ENCODE measurements at places on chromosomes 7 and 10. TPM values are rescaled to one million over a fixed set of nuclear protein-coding genes. Genes with fewer than 3 reads are reported as not detected.

Gene TBX20
- total RNA-seq: 0.36 TPM

Gene OR6V1
- not detected for total RNA-seq

Gene TMED4
- total RNA-seq: 79.4 TPM

DNA sequence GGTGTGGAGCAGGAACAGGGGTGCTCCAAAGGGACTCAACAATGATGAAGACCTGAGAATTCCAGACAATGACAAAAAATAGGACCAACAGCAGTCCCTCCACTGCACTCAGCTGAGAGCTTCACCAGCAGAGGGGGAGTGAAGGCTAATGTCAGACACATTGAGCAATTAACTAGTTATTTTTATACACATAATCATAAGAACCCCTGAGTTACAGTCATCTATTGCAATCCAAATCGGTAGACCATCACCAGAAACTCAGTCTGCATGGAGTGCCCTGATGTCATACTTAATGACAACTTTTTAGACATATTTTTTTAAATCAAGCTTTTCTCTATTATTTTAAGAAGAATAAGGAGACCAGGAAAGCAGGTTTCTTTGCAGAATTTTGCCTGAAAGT, 30.6 kb upstream of the IKZF1 start:
- DNase-seq: no peak

DNA sequence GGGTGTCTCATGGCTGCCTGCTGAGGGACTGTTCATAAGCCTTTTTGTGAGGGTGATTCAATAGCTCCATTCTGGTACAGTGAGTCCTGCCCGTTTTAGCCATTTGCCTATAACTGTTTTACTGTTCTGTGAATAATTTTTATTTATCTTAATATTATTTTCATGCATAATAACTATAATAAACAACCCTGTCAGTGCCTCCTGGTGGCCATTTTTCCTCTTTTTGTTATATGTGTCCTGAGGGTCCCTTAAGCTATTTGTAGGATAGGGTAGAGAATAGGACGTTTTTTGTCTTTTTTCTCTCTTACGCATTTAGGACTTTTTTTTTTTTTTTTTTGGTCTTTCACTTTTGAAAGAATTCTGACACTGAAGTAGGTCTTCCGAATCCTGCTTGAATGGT, 2.9 kb downstream of the C1QL3 start:
- DNase-seq: no peak

DNA sequence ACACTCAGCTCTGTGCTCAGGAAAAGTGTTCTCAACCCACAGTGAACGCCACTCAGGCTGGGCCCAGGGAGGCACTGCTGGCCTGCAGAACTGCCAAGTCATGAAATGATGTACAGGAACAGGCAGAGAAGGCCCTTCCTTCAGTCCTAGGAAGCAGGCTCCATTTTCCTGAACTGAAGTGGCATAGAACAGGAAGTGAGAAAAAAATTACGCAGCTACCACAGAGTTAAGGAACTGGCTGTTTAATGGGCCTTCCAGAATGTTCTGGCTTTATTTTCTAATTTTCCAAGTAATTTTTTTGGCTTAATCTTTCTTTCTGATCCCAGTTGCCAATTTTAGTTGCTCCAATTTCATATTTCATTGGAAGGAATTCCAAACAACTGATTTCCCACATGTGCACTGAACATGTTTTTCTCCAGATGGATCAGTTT, 39.3 kb downstream of the LRRC18 start:
- no peak for DNase-seq

Gene SPAM1
- total RNA-seq: not detected

DNA sequence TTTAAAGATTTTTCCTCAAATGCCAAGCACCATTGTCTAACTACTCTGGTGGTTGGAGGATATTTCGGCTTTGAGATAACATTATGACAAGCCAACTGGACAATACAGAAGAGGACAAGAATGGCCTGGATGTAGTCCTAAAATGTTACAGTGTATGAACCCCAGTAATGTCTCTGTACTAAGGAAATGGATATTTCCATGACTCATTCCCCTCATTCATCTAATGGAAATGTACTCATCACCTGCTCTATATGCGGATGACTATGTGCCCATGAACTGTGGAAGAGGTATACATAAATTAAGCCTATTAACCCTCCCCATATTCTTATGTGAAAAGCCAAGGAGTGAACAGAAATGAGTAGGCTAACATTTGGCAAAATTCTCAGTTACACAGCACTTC, 207.9 kb downstream of the CACNA2D1 start:
- no peak for DNase-seq

DNA sequence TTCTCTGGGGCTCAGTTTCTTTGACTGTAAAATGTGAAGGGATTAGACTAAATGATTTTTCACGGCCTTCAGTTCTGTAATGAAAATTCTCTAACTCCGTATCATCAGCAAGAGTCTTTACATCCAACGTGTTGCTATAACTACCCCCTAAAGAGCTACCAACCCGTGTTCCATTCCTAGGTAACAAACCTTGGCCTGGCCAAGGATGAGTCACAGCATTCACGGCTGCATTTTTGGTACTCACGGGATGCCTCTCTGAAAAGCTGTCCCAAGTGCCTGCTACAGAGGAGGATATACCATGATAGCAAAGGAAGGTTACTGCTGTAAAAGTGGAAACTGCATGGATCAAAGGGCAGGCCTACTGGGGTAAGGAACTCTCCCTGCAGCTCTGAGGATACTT, 5.9 kb downstream of the LRRC4 start:
- no peak for DNase-seq

Gene SMKR1
- total RNA-seq: not detected

- DNase-seq: no peak
Observed at GRCh38 chr7:141053626-141054025, 20.2 kb upstream of the TMEM178B start.

DNA sequence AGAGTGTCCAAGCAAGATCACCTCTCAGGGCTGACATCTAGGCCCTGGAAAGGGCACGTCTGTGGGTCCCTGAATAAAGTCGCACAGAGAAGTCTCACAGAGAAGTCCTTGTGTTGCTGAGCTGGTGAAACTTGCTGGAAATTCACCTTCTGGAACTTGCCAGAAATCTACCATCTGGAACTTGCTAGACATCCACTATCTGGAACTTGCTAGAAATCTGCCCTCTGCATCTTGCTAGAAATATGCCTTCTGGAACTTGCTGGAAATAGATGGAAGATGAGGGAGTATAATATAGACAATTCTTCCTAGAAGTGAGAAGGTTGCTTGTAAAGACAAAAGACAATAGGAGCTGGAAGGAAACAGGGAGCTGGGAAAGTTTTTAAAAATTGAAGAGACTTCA, 5.4 kb upstream of the TAX1BP1 start:
- DNase-seq: no peak

DNA sequence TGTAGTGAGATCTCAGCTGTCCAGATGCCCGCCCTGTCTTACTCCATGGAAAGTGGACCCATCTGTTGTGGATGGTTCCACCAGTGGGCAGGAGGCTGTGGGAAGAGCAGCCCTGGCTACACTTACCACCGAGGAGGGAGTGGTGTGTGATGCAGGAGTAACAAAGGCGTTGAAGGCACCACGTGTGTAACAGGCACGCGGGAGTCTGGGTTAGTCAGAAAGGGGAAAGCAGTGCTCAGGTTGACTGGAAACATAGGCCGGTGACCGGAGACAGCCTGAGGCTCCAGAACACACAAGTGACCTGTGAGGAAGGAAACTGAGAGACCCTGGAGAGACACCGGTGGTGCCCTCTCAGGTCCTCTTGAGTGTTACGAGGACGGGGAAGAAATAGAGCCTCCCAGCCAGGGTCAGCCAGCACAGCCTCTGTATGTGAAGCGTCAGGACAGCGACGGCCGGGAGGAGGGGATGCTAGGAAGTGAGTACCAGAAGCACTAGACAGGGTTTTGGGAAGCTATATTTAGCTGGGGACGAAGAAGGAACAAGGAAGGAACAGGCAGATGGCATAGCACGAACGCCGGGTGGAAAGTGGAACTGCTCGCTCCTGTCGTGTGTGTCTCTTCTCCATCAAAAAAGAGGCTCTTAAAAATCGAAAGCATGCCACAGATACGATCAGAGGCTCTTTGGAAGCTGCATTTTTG, 51.7 kb downstream of the DAGLB start:
- DNase-seq: no peak

GRCh38 chr7:5472432-5473315, 49.0 kb upstream of the TNRC18 start:
- no peak for DNase-seq

DNA sequence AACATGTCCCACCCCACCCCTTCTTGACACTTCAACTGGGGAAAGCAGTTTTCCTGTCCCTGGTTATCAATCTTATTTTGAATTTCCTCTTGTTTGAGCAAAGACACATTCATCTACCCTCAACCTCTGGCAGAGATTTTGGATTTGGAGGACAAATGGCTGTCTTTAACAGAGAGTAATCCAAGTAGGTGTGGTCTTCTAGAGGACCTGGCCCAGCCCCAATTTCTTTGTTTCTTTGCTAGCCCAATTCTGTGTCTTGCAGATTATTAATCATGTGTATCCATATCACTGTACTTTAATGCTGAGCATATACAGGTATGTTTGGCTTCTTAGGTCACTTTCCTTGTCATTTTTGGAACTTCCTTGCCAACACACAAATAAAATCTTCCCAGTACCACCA, 58.8 kb upstream of the ADCY1 start:
- no peak for DNase-seq

DNA sequence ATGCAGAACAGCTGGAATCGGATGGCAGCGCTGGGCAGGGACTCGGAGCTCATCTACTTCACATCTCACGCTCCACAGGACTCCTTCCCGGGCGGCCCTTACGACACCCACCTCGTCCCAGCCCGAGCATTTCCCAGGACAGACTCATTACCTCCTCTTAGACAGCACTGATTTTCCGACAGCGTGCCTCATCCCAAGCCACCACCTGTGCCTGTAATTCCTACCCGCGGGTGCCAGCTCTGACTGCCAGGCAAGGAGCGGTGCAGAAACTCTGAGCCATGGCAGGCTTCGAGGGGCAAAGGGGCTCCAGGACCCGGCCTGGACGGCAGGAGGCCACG, 25.6 kb downstream of the GPER1 start:
- no peak for DNase-seq

Gene PRKRIP1
- 41.3 TPM for total RNA-seq

GRCh38 chr10:127976286-127976685, 69.4 kb downstream of the PTPRE start:
- DNase-seq: no peak

DNA sequence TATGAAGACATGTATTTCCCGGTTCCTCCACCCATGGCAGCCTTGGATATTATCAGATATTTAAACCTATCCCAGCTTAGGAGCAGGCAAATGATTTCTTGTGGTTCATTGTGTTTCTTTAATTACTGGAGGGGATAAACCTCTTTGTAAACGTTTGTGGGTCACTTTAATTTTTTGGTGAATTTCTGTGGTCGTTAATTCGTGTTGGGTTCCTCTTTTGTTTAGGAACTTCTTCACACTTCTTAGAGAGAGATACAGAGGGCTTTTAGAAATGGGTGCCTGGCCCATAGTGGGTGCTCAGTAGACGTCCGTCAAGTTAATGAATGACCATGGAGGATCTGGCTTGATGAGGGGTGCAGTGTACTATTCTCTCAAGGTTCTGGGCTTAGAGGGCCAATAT, 27.2 kb upstream of the NUB1 start:
- no peak for DNase-seq

GRCh38 chr10:241451-241850, 106.2 kb downstream of the ZMYND11 start:
- no peak for DNase-seq

- no peak for DNase-seq
Observed at GRCh38 chr7:66832531-66833351, 88.3 kb upstream of the TMEM248 start.

Gene NYAP1
- 2.2 TPM for total RNA-seq

Gene STEAP4
- 0.54 TPM for total RNA-seq

Gene CTAGE4
- total RNA-seq: 3.3 TPM

DNA sequence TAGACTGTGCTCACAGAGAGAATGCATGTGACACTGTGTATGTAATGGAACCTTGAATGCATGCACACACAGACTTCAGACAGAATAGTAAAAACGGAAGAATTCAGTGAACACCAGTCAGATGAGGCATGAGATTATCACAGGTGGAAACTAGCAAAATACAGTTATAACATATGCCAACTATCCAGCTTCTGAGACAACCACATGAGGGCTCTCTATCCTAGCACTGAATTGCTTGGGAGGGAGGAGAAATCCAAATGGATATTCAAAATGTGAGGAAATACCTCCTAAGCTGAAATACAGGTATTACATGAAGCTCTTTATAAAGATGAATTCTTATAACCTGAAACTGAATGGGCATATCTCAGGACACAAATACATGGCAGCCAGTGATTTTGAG, 30.6 kb downstream of the GARS1 start:
- no peak for DNase-seq

Gene CNNM2
- total RNA-seq: 4.6 TPM

- no peak for DNase-seq
Observed at GRCh38 chr7:21939136-21939857, 6.4 kb downstream of the CDCA7L start.

Gene STAG3
- 1.9 TPM for total RNA-seq

GRCh38 chr10:4058514-4059029, 273.6 kb upstream of the KLF6 start:
- DNase-seq: no peak

Gene GPR22
- not detected for total RNA-seq

GRCh38 chr7:84546403-84546802, 351.8 kb upstream of the SEMA3A start:
- no peak for DNase-seq

Gene COL17A1
- 4.2 TPM for total RNA-seq

Gene LBX1
- not detected for total RNA-seq

GRCh38 chr7:106839511-106839910, 25.6 kb upstream of the PIK3CG start:
- DNase-seq: no peak

- DNase-seq: no peak
Observed at GRCh38 chr10:93859049-93859655, 34.6 kb upstream of the SLC35G1 start.

DNA sequence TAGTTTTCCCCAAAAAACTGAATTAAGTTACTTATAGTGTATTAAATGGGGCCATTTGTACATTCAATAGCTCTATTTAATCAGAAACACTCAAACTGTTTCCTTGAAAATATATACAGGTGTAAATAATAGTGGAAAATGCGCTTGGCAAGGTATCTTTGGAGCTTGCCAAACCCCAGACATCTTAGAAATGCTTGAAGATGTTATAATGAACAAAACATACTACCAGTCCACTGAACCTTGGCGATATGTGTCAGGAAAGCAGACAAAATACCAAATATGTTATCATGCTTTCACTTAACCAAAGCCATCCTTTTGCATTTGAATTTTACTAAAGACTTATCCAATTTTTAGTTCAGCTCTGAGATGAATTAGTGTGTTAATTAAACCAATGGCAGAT, 352.7 kb upstream of the SEMA3A start:
- DNase-seq: no peak

Gene RNF133
- 0.49 TPM for total RNA-seq

Gene NUTM2A
- total RNA-seq: 2.6 TPM

All from endothelial cell (in vitro differentiated cells).